ENCODE measurements at places on chromosomes 16 and 17.

DNA sequence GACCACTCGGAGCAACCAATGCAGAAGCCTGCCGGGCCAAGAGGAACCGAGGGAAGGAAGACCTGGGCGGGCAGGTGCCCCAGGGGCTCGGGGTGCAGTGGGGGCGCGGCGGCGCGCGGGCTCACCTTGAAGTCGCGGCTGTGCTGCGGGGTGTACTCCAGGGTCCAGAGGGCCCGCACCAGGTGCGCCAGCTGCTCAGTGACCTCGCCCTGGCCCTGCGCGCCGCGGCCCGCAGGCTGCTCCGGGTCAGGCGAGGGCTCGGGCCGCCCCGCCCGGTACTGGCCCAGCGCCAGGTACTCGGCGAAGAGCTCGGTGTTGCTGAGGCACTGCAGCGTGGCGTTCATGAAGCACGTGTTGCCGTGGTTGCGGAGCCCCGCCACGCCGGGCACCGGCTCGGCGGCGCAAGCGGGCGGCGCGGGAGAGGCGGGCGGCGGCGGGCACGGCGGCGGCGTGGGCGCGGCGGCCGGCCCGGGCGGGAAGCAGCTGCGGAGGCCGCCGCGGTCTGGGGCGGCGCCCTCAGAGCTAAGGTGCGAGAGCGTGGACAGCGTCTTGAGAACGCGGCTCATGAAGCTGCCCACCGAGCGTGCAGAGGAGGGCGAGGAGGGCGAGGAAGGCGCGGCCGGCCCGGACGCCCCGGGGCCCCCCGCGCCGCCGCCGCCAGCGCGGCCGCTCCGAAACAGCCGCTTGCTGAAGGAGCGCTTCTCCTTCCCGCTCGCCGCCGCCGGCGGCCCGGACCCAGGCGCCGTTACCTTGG is 562 bp downstream of the USP31 start:
- DNase-seq: peak; percentile 46

GRCh38 chr17:34364751-34365150 is 1.7 kb upstream of the CCL1 start:
- no peak for DNase-seq

- no peak for DNase-seq
Measured at GRCh38 chr17:19384723-19385391, 2.1 kb downstream of the MFAP4 start.

DNA sequence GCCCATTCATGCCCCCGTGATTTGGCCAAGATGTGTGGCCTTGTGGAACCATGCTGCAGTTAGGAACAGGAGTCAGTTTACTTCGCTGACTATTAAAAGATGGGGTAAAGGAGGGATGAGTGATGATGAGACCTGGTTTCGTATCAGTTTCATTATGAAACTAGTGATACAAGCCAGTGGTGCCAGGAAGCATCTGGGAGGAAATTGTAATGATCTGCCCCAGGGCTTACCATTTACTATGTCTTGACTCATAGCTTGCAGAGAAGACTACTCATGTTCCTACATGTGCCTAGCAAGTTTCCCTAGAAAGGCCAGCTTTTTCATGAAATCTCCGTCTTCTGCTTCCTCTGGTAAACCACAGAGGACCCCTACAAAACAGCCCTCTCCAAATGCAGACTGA is 23.2 kb downstream of the CDH3 start:
- DNase-seq: no peak

- no peak for DNase-seq
Measured at GRCh38 chr17:63433746-63434591, 12.1 kb downstream of the CYB561 start.

GRCh38 chr17:56057869-56058268 is 95.4 kb upstream of the ANKFN1 start:
- DNase-seq: no peak

- DNase-seq: peak; percentile 60
Measured at GRCh38 chr17:78970834-78971755, 8.6 kb downstream of the LGALS3BP start.

DNA sequence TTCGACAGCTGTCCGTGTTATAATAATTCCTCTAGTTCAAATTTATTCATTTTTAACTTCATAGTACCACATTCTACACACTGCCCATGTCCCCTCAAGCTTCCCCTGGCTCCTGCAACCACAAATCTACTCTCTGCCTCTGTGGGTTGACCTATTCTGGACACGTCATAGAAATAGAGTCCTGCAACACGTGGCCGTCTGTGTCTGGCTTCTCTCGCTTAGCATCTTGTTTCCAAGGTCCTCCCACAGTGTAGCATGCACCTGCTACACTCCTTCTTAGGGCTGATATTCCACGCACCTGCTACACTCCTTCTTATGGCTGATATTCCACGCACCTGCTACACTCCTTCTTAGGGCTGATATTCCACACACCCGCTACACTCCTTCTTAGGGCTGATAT is 16.5 kb downstream of the SCGB1C2 start:
- no peak for DNase-seq

DNA sequence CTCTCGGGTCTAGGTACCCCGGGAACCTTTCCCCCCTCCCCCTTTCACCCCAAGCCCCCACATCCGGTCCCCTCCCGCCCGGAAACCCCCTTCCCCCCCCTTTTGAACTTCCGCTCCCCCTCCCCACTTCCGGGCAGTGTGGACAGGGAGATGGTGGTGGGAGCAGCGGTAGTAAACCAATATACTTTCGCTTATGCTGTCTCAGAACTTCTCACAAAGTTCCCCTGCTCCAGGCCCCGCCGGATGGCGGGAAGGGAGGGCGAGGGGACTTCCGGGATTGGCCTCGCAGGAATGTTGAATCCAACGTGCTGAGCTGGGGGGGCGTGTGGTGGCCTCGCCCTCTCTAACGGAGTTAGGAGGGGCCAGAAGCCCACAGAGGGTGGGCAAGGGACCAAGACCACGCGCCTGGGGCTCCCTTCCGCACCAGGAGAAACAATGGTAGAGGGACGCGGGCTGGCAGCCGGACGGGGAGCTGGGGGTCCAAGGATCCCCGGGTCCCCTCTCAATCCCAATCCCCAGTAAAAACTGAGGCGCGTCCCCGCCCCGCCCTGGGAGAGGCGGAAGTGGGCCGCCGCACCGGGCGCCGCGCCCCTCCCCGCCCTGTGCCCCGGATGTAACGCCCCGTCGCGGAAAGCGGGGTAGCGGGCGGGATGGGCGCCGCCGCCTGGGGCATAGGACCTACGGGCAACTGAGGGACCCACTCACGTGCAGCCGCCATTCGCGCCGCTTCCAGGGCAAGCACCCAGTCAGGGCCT is 742 bp downstream of the PFN1 start:
- peak; percentile 74 for DNase-seq

DNA sequence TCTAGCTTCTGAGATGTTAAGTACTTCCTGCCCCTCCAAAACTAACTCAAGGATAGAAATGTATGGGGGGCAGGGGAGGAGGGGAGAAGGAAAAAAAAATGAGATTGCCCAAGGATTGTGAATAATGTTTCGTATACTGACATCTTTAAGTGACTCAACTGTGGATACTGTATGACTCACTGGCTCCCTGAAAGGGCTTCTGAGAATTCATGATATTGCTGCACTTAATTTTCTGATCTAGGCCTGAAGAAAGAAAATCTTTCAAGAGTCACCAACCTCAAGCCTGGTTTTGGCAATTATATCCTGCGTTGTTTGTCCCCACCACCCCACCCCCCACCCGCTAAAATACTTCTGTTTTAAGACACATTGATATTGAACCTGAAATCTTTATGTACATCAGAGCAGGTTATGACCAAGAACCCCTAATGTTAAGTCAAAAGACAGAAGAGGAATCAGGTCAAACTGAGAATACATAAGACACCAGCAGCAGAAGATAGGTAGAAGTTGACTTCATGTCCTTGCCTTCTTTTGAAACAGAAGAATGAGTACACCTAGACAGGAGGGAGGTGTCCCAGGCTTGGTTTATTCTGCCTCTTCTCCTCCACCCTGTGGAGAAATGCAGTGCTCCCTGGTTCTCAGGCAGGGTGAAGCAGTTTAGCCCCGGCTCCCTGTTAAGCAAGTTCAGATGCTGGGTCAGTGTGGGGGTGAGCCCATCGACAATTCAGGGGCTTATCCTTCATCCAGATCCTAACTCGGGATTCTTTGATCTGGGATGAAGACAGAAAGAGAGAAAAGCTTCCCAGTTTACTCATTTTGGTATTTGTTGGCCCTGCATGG is 3.3 kb upstream of the FBXL20 start:
- no peak for DNase-seq

DNA sequence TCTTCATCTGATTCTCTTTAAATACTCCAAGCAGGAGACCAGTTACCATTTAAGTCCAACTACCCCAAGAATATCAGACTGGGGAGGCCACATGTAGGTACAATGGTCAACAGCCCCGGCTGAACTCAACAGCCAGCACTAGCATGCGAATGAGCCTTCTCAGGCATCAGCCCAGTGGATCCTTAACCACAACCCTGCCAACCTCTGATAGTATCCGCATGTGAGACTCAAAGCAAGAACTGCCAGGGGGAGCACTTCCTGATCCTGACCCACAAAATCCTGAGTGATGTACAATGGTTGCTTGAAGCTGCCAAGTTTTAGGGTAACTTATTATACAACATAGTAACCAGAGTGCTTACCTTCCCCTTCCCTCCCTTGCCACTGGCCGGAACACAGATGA is 4.0 kb downstream of the PYY start:
- DNase-seq: no peak

DNA sequence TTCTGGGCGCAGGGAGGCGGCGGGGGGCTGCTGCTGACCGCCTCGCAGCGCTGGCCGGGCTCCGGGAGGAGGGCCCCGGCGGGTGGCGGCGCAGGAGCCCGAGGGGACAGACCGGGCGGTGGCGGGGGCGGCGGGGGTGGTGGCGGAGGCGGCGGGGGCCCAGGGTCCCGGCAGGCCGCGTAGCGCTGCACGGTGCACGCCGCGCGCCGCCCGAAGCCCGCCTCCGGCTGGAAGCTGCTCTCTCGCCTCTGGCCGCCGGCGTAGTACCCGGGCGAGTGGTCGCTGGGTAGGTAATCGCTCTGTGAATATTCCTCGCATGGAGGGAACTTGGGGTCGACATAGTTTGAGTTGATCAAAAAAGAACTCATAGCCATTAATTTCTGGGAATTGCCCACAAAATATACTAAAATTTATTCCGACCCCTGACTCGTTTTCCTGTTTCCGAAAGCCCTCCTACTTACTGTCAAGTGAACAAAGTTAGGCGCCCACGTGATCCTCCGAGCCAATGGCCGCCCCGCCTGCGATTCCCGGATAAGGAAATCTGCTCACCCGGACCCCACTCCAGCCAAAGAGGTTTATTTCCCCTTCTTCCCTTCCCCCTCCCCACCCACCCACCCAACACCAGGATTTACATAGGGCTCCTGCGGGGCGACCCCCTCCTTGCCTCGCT is at the start of gene HOXB4:
TSS of gene HOXB4 (minus strand) at position 405 of the 670 bp plus-strand sequence. CDS start at position 374, 31 bp downstream.
- peak; percentile 76 for DNase-seq

- DNase-seq: no peak
Measured at GRCh38 chr16:67685388-67686112, 18.9 kb downstream of the C16orf86 start.

DNA sequence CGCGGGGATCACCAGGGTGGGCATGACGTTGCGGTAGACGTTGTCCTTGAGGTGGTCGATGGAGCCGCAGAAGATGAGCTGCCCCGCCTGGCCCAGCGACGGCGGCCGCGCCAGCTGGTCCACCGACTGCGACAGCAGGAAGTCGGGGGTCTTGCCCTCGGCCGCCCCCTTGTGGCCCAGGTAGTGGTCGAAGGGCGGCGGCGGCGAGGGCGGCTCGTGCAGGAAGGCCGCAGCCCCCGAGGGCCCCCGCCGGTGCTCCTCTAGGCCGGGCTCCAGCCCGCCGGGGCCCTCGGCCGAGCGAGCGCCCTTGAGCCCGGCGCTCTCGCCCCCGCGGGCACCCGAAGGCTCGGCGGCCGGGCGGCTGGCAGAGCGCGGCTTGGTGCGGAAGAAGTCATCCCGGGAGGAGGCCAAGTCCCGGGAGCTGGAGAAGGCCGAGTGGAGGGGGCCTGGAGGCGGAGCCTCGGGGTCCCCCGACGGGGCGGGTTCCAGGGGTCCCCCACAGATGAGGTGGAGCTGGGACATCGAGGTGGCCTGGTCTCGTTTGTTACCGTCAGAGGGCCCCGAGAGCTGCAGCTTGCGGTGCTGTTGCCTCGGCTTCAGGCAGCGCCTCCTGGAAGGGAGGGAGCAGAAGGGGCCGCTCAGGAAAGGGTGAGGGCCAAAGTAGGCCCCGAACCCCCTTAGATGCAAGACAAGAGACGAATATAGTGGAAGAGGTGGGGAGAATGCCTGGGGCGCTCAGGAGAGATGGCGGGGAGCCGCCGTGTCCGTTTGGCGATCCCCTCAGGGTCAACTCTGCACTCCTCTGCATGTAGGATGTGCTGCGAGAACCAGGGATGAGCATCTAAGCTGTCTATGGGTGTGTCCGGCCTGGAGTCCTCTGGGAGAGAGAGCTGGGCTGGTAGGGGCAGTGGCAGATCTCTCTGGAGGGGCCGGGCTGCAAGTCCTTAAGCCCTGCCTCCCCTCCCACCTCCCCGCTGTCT is 8.8 kb downstream of the FAM171A2 start:
- DNase-seq: peak; percentile 57

GRCh38 chr16:1425616-1426370 is 5.1 kb upstream of the PERCC1 start:
- DNase-seq: no peak

GRCh38 chr17:44559634-44560554 is 2.6 kb downstream of the FZD2 start:
- DNase-seq: no peak

DNA sequence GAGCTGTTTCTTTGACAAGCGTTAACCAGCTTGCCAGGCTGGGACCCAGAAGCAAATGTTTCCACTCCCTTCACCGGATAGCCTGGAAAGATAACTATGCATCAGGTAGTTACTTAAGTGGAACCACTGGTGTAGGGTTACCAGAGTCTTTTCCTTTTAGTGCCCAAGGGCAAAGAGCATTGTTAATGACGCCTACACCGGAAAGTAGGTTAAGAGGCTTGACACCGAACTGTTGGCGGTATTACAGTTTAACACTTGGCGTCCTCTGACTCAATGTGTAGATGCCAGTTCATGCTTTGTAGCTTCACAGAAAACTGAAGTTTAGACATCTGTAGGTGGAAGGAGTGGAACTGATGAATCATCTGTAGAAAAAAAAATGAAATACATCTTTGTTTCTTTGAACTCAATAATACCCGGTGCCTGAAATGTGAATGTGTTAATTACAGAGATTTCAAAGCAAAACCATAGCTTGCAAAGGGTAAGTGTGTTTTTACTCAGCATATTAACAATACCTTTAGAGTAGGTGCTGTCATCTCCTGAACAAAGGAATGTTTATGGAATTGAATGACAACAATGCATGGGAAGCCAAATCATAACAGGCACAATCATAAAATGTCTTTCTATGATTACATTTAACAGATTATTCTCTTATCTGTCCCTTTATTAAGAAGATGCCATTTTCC is 426.7 kb upstream of the SALL1 start:
- no peak for DNase-seq

GRCh38 chr17:19378416-19379360 is at the start of gene MAPK7:
Gene MAPK7, plus strand, starts transcription at chr17:19378498. Its CDS starts 403 bp downstream, at chr17:19378901.
- DNase-seq: no peak

All from immature natural killer cell (primary cell).